ENCODE measurements at places on chromosomes 11 and 22. TPM values are rescaled to one million over a fixed set of nuclear protein-coding genes. Genes with fewer than 3 reads are reported as not detected.

C22orf15 gene
- total RNA-seq: not detected

PHETA2 gene
- not detected for total RNA-seq

ASCL2 gene
- not detected for total RNA-seq

DNA sequence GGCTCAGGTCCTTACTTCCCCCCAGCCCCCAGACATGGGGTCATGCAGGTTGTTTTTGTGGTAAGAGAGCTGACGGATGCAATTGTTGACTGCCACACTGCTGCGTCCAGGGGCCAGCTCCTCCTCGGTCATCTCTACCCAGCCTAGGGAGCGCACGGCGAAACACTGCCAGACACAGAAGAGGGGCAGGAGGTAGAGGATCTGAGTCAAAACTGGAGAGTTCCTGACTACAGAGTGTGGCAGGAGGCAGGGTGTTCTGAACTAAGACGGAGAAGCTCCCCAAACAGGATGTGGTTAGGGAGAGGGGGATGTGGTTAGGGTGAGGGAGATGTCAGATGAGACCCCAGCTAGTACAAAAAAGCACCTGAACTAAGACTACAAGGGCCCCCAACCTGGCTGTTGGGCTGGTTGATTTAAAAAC lies 12.3 kb downstream of the SMPD1 start:
- H3K4me3 ChIP-seq: no peak overlapping the region
- no peaks in the 10 kb centered on the region for H3K27me3 ChIP-seq
- no peaks in the 10 kb centered on the region for H3K36me3 ChIP-seq
- no peak overlapping the region for H3K27ac ChIP-seq

DNA sequence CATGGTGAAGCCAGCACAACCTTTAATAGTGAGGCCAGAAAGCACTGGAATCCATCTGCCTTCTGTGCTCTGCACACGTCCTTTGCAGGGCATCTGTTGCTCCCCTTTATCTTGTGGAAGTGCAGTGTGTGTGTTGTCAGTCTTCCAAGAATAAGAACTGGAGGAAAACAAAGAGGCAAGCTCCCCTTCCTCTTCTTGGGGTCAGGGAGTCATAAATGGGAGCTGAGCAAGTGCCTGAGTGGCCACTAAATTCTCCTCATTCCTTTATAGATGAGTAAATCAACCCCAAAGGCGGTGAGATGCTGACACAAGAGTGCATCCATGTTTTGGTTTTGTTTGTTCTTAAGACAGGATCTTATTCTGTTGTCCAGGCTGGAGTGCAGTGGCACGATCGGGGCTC lies 38.3 kb downstream of the WT1 start:
- no peak overlapping the region for H3K27ac ChIP-seq
- H3K4me1 ChIP-seq: peaks cover 9% of the 10 kb centered on the region
- no peaks in the 10 kb centered on the region for H3K36me3 ChIP-seq
- DNase-seq: no peak
- H3K27me3 ChIP-seq: no peaks in the 10 kb centered on the region
- H3K4me3 ChIP-seq: no peak overlapping the region
